Prostate gland (tissue), 2 donors: ENCODE measurements at places on chromosomes 16 and 17. TPM values are rescaled to one million over a fixed set of nuclear protein-coding genes. Genes with fewer than 3 reads are reported as not detected.

DNA sequence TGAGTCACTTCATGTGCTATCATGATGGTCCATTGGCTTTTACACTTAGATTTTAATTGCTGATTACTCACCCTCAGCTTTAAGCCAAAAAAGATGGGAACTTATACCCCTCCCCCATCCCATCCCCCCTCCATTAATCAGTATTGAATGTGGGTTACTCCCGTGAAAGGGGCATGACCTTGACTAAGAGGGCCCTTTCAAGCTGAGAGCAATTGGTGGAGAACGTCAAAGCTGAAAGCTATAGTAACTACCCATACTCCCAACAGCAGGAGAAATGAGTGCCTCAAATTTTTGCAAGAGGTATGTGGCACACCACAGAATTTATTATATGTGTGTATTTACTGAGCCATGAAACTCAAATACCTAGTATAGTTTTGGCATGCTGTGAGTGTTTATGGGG is 99.7 kb upstream of the CDH8 start:
- no peak for DNase-seq

- no peak for DNase-seq
Observed at GRCh38 chr17:8397636-8398035, at the start of gene RNF222. TSS of gene RNF222 (minus strand) at chr17:8397827. CDS start at chr17:8393461, 4,366 bp downstream.

GRCh38 chr16:11401161-11402050 is 56.1 kb downstream of the RMI2 start:
- no peak for DNase-seq

- peak; percentile 61 for DNase-seq
Observed at GRCh38 chr17:2398655-2399571, 1.9 kb downstream of the MNT start.

DNA sequence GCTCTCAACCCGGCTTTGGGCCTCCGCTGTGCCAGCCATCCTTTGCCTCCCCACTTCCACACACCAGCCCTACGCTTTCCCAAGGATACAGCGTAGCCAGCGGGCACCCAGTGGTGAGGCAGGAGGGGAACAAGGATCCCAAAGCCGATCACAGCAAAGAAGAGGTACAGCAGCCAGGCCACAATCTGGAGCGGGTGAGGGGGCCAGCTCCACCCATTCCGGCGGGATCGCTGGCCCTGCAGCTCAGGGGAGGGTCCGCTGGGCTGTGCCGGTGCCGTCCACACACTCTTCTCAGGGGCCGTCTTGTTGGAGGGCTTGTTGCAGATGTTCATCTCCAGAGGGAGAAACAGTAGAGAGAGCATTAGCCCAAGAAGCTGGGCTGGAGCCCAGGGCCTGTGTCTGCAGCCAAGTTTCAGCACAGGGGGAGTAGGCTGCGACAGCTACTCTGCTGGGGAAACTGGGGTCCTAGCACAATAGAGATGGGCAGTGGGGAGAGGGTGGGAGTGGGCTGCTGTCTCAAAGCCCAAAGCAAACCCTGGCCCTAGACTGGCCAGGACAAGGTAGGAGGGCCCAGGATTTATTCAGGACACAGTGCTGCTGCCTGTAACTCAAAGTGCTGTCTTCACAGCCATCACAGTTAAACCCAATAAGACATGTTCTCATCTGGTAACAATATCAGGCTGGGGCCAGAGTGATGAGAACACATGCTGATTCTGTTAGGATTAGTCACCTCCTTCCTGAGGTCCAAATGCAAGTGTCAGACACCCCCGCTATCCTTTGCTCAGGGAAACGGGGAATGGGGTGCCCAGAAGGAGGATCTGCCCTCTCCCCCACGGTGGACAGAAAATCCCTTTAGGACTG is 9.9 kb downstream of the ZDHHC1 start:
- DNase-seq: no peak

DNA sequence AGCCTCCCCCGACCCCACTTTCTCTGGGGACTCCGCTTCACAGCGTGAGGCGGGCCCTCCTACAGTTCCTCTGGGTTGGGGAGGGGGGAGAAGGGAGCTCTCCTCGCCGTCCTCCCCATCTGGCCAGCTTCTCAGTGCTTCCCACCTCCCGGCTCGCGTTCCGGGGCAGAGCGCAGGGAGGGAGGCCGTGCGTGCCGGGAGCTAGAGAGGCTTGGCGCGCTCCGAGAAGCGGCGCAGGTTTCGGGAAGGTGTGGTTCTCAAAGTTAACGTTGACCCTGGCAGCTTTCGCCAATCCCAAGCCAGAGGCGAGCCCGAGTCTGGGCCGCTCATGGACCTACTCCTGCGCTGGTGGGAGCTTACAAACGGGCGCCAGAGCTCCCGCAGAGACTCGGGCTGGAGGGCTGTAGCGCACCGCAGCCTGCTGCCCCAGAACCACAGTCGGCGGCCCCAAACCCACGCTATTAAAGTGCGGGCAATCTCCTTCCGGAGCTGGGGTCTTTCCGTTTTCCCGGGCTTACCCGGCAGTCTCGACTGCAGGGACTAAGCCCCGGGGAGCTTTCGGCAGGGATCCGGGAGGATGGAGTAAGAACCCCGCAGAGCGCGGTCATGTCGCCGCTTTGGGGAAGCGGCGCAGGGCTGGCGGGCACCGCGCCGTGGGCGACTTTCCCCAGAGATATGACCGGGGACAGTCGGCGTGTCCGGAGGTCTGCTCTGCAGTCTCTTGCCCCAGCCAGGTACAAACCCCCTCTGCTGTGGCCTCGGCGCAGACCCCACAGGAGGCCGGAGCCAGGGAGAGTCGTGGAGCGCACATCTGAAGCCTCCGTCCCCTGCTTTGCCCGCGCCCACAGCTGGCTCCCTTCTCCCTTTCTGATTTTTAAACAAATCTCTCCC is 787 bp downstream of the CDH11 start:
- DNase-seq: no peak

- DNase-seq: no peak
Observed at GRCh38 chr16:84581158-84581557, 36.7 kb downstream of the COTL1 start.

DNA sequence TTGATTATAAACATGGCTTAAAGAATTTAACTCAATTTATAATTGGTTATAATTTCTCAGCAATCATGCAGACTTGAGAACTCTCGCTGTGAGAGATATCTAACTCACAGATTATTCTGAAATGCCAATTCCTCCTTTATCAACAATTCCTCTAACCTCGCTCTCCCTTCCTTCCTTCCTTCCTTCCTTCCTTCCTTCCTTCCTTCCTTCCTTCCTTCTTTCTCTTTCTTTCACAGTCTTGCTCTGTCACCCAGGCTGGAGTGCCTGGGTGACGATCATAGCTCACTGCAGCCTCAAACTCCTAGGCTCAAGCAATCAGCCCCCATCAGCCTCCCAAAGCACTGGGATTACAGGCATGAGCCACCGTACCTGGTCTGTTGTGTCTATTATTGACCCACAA is 42.4 kb downstream of the CHD9 start:
- no peak for DNase-seq

DNA sequence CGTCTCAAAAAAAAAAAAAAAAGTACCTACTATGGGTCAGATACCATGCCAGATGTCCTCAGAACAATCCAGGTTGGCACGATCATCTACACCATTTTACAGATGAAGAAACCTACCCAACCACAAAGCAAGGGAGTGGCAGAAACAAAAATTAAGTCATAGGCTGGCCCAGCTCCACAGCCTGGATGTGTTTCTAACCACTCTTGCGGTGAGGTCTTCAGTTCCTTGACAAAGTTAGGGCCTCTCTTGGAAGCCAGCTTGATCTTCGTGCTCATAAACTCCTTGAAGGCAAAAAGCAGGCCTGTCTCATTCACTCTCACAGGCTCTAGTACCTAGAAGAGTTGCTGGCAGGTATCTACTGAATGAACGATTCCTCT is 6.2 kb downstream of the GGA2 start:
- DNase-seq: peak; percentile 26

LGALS9C gene
- not detected for total RNA-seq
